ENCODE measurements at places on chromosomes 2 and 18.

DNA sequence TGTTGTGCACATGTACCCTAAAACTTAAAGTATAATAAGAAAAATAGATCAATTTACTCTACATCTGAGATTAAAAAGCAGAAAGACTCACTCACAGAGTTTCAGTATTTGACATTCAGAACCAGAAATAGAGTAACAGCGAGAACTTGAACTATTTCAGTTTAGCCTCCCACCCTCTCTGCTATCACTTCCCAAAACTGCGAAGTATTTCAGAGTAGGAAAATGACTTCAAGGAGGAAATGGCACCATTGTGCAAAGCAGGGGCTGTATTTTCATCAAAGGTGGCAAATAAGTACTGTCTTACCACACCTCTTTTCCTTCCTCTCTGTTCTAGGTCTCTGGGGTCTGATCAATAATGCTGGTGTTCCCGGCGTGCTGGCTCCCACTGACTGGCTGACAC is 13.6 kb downstream of the DHRS9 start:
- peaks cover 16% of the 10 kb centered on the region for H3K4me1 ChIP-seq
- no peak overlapping the region for H3K4me3 ChIP-seq
- H3K27me3 ChIP-seq = no peaks in the 10 kb centered on the region
- no peaks in the 10 kb centered on the region for H3K36me3 ChIP-seq
- DNase-seq = no peak

GRCh38 chr2:137770166-137770565 is 194.1 kb upstream of the HNMT start:
- H3K4me1 ChIP-seq = no peaks in the 10 kb centered on the region
- no peak for DNase-seq
- no peak overlapping the region for H3K4me3 ChIP-seq
- no peaks in the 10 kb centered on the region for H3K36me3 ChIP-seq
- no peak overlapping the region for H3K27ac ChIP-seq

- no peak overlapping the region for H3K27ac ChIP-seq
- no peak for DNase-seq
- H3K36me3 ChIP-seq = no peaks in the 10 kb centered on the region
- no peaks in the 10 kb centered on the region for H3K27me3 ChIP-seq
Measured at GRCh38 chr18:75936862-75937261, 509.4 kb upstream of the SMIM21 start.

- no peaks in the 10 kb centered on the region for H3K4me1 ChIP-seq
- H3K27me3 ChIP-seq = no peaks in the 10 kb centered on the region
- no peaks in the 10 kb centered on the region for H3K36me3 ChIP-seq
- H3K4me3 ChIP-seq = no peak overlapping the region
- H3K27ac ChIP-seq = no peak overlapping the region
- DNase-seq = no peak
Measured at GRCh38 chr2:227595797-227596196, 2.9 kb upstream of the SCYGR2 start.

- peak; percentile 6 for DNase-seq
- H3K36me3 ChIP-seq = no peaks in the 10 kb centered on the region
- H3K27me3 ChIP-seq = no peaks in the 10 kb centered on the region
- peaks cover 8% of the 10 kb centered on the region for H3K4me1 ChIP-seq
Measured at GRCh38 chr2:11236335-11236734, 81.1 kb downstream of the SLC66A3 start.

DNA sequence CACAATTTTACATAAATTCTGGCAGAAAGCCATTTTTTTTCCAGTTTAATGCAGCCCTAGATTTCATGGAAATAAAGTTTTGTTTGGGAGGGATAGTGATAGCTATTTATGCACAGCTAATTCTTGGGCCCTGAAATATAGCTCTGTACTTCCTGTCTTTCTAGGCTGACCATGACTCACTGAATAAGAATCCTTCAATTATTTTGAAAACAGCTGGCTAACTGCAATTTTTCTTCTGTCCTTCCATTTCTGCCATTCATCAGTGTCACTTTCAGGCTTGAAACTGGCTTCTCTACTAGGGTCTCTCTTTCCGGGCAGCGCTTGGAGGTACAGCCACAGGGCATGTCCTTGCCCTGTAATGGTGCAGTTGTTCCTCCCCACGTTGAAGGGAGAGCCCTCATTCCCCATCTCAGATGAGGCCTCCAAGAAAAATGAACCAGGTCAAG is 97.1 kb upstream of the TMEM178A start:
- H3K4me3 ChIP-seq = no peak overlapping the region
- no peak for DNase-seq
- no peaks in the 10 kb centered on the region for H3K36me3 ChIP-seq
- H3K27ac ChIP-seq = no peak overlapping the region
- no peaks in the 10 kb centered on the region for H3K27me3 ChIP-seq

Measured in common myeloid progenitor, CD34-positive (primary cell).